ENCODE measurements at places on chromosomes 4 and X. TPM values are rescaled to one million over a fixed set of nuclear protein-coding genes. Genes with fewer than 3 reads are reported as not detected.
A peak's percentile ranks its signal among the peaks of the same experiment; 100 is the strongest.

PPP4R3C gene
- not detected for total RNA-seq

IL1RAPL2 gene
- 0.52 TPM for total RNA-seq

ZDHHC15 gene
- not detected for total RNA-seq

SHOX gene
- total RNA-seq = not detected

FDCSP gene
- not detected for total RNA-seq

FAM184B gene
- 0.47 TPM for total RNA-seq

ERAS gene
- not detected for total RNA-seq

OCRL gene
- 19.4 TPM for total RNA-seq

GRCh38 chr4:161356351-161356750 lies 807.4 kb downstream of the FSTL5 start:
- no peaks in the 10 kb centered on the region for H3K36me3 ChIP-seq
- H3K27ac ChIP-seq = no peak overlapping the region
- no peak overlapping the region for H3K4me3 ChIP-seq
- H3K27me3 ChIP-seq = no peaks in the 10 kb centered on the region
- no peak for DNase-seq

GRCh38 chrX:76538860-76539259 lies 111.3 kb downstream of the MAGEE1 start:
- no peaks in the 10 kb centered on the region for H3K36me3 ChIP-seq
- no peaks in the 10 kb centered on the region for H3K4me1 ChIP-seq
- H3K27me3 ChIP-seq = no peaks in the 10 kb centered on the region
- no peak overlapping the region for H3K27ac ChIP-seq
- no peak for DNase-seq

- no peak overlapping the region for H3K4me3 ChIP-seq
- H3K27ac ChIP-seq = no peak overlapping the region
- no peaks in the 10 kb centered on the region for H3K4me1 ChIP-seq
- DNase-seq = peak; percentile 3
- no peaks in the 10 kb centered on the region for H3K36me3 ChIP-seq
Measured at GRCh38 chrX:129359269-129359668, 164.0 kb downstream of the SMARCA1 start.

DNA sequence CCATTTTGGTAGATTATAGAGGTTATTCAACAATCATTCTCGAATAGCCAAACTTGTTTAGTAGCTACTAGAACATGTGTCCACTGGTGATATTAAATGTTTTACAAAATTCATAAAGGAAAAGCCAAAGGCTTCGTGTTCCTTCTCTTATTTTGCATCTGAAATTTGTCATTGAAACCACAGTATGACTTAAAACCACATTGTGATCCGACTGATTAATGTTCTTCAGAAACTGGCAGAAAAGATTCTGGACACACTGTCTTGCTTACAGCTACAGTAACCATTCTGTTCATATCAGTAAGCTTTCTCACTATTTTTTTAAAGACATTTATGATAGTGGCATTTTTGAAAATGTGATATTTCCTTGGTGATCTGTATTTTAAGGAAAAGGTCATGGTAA lies 2.6 kb upstream of the SMARCA1 start:
- no peaks in the 10 kb centered on the region for H3K27me3 ChIP-seq
- DNase-seq = no peak
- H3K4me1 ChIP-seq = no peaks in the 10 kb centered on the region

GRCh38 chr4:134665429-134665828 lies 463.8 kb upstream of the PABPC4L start:
- no peaks in the 10 kb centered on the region for H3K36me3 ChIP-seq
- no peak overlapping the region for H3K27ac ChIP-seq
- no peak for DNase-seq
- H3K27me3 ChIP-seq = no peaks in the 10 kb centered on the region

DNA sequence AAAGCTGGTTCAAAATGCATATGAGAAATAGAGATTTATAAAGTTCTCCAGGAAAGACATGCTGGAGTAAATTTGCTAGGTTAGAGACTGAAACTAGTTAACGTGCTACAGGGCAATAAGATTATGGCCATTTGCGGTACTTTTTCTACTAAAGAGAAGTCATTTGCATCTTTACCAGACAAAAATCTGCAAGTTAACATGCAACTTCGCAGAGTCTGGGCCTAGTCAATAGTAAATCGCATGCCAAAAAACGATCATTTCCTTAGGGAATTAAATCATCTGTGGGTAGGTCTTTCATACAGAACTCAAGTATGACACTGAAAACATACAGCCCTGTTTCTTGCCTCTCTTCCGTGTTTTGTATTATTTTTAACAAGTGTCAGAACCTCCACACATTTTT lies 32.8 kb upstream of the REST start:
- no peak for DNase-seq
- no peaks in the 10 kb centered on the region for H3K27me3 ChIP-seq
- no peak overlapping the region for H3K27ac ChIP-seq
- no peaks in the 10 kb centered on the region for H3K4me1 ChIP-seq
- H3K36me3 ChIP-seq = no peaks in the 10 kb centered on the region

DNA sequence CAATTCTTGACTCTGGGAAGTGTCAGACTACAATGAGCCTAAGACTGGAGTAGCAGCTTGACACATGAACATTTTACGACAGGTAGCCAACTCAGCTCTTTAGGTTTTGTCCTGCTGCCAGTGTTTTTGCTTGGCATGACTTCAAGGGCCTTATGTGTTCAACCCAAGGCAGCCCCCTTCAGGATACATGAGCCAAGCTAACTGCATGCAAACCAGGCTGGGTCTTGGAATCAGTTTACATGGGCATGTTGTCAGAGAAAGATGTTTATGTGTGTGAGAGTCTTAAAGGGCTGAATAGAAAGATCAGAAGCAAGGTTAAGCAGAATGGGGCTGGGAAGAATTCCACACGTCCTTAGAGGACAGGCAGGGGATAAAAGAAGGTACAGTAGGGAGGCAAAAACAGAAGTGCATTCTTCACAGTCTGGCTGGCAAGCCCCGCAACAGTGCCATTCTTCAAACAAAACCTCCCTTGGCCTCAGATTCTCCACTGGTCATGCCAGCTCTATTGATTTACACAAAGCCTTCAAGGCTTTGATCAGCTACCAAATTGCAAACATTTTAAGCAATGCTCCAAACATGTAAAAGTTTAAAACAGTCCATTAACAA lies 97.3 kb downstream of the NKX6-1 start:
- no peaks in the 10 kb centered on the region for H3K4me1 ChIP-seq
- DNase-seq = peak; percentile 48
- H3K27ac ChIP-seq = no peak overlapping the region
- no peak overlapping the region for H3K4me3 ChIP-seq
- H3K36me3 ChIP-seq = no peaks in the 10 kb centered on the region
- no peaks in the 10 kb centered on the region for H3K27me3 ChIP-seq

DNA sequence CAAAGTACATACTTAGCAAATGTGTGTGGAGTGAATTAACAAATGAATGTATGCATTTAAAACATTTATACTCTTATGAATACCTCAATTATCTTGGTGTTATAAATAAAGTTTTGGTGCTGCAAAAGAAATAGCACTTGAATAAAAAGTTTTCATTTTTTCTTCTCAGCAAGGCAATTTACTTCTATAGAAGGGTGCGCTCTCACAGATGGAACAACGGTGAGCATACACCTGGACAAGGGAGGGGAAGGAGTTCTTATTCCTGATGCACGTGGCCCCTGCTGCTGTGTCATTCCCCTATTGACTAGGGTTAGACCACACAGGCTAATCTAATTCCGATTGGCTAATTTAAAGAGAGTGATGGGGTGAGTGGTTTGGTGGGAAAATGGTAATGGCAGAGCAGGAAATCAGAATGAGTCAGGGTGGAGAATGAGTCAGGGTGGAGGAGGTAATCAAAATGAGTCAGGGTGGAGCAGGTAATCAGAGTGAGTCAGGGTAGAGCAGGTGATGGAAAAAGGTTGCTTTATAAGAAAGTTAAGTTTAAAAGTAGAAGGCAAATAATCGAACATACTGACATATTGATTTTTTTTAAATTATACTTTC lies 28.2 kb upstream of the PGK1 start:
- no peak overlapping the region for H3K4me3 ChIP-seq
- no peaks in the 10 kb centered on the region for H3K36me3 ChIP-seq
- no peaks in the 10 kb centered on the region for H3K27me3 ChIP-seq
- no peak overlapping the region for H3K27ac ChIP-seq
- no peaks in the 10 kb centered on the region for H3K4me1 ChIP-seq

GRCh38 chrX:134459683-134460004 lies 321 bp upstream of the HPRT1 start:
- no peak for DNase-seq
- H3K36me3 ChIP-seq = no peaks in the 10 kb centered on the region
- peaks cover 13% of the 10 kb centered on the region for H3K4me1 ChIP-seq
- H3K27ac ChIP-seq = no peak overlapping the region
- peak overlapping the region; percentile 75 for H3K4me3 ChIP-seq
- H3K27me3 ChIP-seq = no peaks in the 10 kb centered on the region

- H3K27ac ChIP-seq = no peak overlapping the region
- no peak for DNase-seq
- no peak overlapping the region for H3K4me3 ChIP-seq
- no peaks in the 10 kb centered on the region for H3K36me3 ChIP-seq
Measured at GRCh38 chrX:153848325-153848724, 18.0 kb upstream of the PDZD4 start.

- no peak overlapping the region for H3K27ac ChIP-seq
- H3K4me1 ChIP-seq = no peaks in the 10 kb centered on the region
- DNase-seq = no peak
- no peak overlapping the region for H3K4me3 ChIP-seq
Measured at GRCh38 chr4:2174061-2174460, 67.9 kb downstream of the HAUS3 start.

GRCh38 chr4:101114936-101115372 lies 232.4 kb downstream of the PPP3CA start:
- DNase-seq = peak; percentile 86
- peaks cover 23% of the 10 kb centered on the region for H3K4me1 ChIP-seq
- H3K27me3 ChIP-seq = no peaks in the 10 kb centered on the region
- peak overlapping the region; percentile 98 for H3K27ac ChIP-seq

Data from PC-3 (cell line).